Stimulated activated CD8-positive, alpha-beta memory T cell treated with anti-CD3 and anti-CD28 coated beads, Interleukin-7, amount 100 ng/mL, for 24 hours (primary cell): ENCODE measurements at places on chromosomes 13 and 19.

- DNase-seq: no peak
These were observed 1558.5 kb downstream of the EFNB2 start for GRCh38 chr13:104976986-104977385.

DNA sequence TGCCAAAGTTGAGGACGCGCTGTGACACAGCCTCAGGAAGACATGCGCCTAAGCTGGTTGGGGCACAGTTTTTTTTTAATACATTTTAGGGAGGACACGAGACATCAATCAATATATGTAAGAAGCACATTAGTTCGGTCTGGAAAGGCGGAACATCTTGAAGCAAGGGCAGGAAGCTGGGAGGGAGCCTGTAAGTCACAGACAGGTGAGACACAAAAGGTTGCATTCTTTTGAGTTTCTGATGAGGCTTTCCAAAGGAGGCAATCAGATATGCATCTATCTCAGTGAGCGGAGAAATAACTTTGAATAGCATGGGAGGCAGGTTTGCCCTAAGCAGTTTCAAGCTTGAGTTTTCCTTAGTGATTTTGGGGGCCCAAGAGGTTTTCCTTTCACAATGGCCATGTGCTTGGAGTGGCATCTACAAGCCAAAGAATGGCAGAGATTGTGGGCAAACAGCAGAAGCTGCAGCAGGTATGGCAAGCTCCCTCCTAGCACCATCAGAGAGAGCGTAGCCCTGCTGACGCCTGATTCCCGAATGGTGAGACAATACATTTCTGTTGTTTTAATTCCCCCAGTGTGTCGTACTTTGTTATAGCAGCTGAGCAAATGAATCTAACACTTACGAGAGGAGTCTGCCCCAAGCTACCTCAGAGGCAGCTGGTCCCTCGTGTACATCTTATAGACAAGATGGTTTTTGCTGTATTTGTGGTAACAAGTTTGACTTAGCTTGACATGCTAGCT, 99.5 kb upstream of the TMTC4 start:
- DNase-seq: no peak

DNA sequence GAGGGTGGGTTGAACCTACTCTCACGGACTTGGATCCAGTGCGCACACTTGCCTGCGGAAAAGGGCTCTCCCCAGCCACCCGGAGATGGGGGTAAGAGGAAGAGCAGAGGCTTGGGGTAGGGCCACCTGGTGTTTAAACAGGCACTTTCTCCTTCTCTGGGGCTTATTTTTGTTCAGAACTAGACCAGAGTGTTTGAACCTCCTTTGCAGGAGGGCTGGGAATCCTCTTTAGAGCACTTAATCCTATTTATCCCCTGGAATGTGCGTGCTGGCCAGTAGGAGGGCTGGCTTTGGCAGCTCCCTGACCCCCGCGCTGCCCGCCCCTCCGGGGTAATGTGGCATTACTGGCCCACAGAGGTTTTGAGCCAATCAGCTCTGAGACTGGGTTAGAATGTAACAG, 2.0 kb downstream of the RGS9BP start:
- DNase-seq: no peak

GRCh38 chr19:46580247-46580646, 20.9 kb upstream of the CALM3 start:
- no peak for DNase-seq

DNA sequence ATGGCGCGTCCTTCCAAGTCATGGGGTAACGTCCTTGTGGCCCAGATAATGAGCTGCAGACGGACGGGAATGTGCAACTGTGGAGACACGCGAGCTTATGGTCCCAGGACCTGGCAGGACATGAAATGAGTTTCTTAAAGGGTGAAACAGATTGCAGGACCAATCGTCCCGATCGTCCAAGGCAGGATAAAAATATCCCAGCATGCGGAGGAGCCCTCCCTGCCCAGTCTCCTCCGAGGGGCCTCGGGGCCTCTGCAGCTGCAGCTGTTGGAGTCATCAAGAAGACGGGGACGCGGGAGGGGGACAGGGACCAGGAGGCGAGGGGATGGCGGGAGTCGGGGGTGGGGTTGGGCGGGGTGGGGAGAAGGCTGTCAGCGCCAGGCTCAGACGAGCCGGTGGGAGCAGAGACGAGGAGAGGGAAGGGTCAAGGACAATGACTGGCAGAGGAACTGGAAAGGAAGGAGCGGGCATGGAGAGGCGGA, 14.4 kb upstream of the GARIN5A start:
- no peak for DNase-seq

- no peak for DNase-seq
These were observed 9.9 kb downstream of the FRY start for GRCh38 chr13:32041429-32041828.

- DNase-seq: no peak
These were observed 221.8 kb upstream of the UBL3 start for GRCh38 chr13:30071969-30072817.

DNA sequence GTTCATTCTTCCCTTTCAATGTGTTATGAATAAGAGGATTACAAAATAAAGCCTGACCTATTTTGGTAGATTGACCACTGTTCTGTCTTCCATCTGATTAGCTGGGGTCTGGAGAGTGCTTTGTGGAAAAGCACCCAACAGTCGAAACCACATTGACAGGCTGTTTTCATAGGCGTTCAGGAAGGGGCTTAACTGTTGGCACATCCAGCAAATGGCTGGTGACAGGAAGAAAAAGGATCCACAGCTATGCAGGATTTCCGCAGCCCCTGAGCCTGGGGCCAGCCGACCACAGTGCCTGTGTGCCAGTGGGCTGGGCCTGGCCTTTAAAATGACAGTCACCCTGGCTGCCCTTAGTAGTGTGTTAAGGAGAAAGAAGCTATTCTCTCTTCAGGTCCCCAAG, 113.3 kb downstream of the SIPA1L3 start:
- DNase-seq: no peak
